T-helper 2 cell treated with Interferon-gamma antibody and Interleukin-4, amounts not matched to agents 5 μg/mL and 100 μg/mL, for 36 hours (primary cell): ENCODE measurements at places on chromosomes 1 and 21.

DNA sequence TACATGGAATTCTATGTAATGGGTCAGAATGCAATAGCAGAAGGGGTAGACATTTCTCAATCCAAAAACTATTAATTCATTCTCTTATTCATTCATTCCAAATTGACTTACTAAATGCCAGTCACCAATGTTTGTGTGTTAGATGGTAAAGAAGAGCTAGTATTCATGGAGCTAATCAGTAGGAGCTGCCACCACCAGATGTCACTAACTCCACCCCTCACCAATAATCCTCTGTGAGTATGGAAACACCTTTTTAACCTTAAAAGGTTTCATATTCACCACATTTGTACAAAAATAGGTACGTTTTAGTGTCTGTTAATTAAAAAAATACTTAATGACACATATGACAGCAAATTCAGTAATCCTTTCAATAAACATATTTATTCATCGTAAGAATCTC is 131.8 kb upstream of the PKN2 start:
- no peak for DNase-seq

DNA sequence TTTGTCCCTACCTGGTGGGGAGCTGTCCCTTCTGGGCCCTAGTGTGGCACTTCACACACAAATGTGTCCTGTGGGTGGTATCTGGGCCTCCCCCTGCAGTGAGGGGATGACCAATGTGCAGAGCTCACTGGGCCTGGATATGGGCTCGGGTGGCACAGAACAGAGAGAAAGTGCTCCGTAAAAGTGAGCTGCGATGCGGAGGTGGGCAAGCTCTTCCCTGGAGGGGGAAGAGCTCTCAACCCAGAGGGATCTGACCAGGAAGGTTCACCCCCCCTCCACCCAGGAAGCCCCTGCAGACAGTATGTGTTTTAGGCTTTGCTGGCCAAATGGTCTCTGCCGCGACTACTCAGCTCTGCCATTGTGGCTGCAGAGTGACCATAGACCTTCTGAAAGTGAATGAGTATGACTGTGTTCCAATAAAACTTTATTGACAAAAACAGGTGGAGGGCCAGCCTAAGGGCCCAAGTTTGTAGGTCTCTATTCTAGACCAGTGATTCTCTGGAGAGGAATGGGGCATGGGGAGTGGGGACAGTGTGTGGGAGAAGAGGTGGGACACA is 8.6 kb upstream of the ITGB2 start:
- no peak for DNase-seq

DNA sequence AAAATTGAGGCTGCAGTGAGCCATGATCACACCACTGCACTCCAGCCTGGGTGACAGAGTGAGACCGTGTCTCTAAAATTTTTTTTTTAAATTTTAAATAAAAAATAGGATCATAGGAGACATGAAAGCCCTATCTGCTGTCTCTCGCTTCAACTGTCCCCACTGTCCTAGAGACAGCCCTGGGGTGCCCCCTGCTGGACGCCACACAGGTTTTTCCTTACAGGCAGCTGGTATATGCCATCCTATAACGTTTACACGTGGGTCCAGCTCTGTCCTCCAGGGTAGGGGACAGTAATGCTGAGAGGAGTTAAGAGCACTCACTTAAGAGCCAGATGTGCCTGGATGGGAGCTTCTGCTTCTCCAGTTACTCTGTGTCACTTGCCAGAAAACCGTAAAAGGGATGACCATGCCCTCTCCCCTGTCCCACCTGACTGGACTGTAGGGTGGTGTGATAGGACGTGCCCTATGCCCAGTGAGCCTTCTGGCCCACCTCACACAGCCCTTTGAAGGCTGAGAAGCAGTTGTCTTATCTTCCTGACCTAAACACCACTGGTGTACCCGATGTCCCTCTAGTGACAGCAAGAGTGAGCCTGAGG is 8.5 kb downstream of the FBXO2 start:
- DNase-seq, result peak; percentile 67

GRCh38 chr1:69110851-69111250 is 456.9 kb upstream of the LRRC7 start:
- DNase-seq, result no peak

DNA sequence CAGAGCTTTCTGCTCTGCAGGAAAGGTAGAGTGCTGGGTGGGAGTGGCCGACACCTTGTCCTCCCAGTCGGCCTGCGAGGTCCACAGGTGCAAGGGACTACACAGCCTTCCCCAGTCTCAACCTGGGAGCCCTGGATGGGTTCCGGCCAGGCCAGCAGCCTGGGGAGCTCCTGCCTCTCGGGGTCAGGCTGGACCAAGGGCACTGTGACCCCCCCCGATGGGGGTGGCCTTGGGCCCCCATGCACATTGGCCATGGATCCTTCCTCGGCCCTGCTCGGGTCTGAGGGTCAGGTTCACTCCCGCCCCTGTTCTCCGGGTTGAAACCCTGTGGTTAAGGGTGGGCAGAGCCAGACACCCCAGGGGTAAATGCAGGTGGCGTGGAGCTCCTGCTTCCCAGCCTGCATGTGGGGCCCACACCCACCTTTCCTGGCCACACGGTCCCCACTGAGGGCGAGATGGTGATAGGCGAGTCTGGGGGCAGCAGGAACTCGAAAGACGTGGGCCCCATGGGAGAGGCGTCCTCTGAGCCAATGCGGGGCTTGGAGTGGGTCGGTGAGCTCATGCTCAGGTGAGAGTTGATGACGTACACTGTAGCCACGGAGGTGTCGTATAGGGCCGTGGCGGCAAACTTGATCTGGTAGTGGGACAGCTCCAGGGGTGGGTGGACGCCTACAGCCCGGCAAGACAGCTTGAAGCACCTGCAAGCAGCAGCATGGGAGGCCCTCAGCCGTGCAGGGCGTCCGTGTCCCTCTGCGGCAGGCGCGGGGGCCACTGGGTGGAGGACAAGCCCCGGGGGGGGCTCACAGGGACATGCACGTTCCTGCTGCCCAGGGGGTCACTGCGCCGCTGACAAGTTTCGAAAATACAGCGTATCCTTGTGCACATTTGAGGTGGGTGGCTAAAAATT is 10.8 kb upstream of the TMEM52 start:
- no peak for DNase-seq

DNA sequence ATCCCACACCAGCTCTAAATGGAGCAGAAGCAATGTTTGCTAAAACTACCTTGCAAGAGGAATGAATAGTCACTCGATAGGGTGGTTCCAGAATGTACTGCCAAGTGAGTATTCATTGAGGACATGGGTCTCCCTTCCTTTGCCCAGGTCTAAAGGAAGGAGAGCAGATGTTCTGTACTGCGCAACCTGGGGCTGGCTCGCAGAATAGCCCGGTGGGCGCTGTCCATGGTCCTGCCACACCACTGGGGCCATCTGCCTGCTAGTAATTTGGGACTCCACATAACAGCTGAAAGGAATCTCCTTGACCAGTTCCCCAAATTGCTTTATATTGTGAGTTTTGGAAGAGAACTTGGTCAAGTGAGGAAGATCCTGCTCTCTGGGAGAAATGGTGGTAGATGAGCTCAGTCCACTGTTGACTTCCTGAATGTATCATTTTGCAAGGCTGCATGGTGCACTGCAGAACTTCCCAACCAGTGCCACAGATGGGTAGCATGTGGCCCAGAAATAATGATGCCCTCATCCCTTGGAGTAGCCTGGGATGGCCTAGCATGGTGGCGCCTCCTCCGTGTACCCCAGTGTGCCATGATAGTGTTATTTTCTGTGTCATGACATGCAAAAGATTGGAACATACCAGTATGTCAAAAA is 5.7 kb downstream of the SLC6A17 start:
- peak; percentile 43 for DNase-seq

DNA sequence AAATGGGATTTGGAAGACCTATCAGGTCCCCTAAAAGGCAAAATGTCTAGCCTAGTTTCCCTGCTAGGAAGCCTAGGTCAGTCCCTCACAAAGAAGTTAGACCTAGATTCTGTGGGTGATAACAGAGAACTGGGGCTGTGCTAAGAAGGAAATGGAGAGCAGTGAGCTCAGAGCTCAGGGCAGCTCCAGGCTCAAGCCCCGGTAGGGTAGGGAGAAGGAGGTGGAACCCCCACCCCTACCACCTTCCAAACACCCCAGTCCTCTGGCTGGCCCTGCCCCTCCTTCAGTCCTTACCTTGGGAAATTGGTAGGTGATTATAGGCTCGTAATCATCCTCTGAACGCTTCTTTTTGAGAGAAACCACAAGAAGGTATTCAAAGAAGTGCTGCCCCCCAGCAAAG is 1.1 kb downstream of the DENND2D start:
- DNase-seq, result no peak

GRCh38 chr1:32948905-32949304 is 15.7 kb downstream of the RNF19B start:
- DNase-seq, result no peak

DNA sequence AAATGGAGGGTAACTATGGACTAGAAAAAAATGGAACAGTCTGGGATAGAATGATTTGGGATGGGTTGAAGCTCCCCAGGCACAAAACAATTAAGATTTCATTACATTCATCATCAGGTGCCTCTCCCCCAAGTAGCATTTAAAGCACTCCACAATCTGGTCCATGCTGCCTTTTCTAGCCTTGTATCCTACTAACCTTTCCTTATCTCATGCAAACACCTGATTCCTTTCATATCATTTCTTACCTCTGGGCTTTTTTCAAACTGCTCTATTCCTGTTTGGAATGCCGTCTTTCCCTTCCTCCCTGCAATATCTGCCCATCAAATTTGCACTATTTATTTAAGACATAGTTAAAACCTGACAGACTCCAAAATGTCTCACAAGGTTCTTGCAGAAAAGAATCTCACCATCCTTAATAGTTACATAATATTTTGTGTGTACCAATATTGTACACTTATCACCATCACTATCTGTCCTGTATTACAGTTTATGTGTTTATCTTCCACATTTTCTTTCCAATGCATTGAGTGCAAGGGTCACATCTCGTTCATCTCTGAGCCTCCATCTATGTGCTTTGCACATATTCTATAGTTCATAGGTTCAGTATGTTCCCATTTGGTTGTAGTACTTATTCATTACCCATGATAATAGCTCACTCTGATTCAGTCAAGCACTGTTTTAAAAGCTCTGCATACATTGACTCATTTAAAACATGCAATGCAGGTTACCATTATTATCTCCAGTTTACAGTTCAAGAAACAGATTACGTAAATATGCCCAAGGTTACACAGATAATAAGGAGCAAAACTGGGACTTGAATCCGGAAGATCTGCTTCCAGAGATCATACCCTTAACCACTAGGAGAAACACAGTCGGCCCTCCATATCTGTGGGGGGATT is 16.1 kb upstream of the SHCBP1L start:
- no peak for DNase-seq

DNA sequence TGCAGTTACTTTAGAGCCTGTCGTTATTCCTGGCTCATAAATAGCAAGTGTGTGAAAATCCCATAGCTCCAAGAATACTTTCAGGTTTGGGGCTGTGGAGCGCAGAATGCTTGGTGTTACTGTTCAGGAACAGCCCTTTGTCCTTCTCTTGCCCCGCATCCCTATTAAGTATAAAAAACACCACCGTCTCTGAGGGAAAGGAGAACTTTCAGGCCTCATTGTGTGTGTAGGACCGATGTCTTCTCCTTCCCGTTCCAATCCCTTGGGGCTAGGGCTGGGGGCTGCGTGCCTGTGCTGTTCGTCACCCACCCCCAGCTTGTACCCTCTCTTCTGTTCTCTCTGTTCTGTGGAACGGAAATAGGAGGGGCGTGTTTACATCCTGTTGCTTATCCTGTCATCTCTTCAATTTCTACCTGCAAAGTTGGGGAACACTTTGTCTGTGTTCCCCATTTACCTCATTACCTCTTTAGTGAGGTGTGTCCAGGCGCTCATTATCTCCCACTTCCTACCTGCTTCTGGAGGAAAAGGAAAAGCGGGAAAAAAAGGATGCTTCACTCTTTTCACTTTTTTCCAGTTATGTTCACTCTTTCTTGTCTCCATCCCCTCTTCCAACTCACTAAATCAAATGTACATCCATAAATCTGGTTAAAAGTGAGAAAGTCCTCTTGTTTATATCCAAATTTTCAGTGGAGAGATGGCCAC is 788 bp upstream of the TXNIP start:
- DNase-seq, result peak; percentile 53

DNA sequence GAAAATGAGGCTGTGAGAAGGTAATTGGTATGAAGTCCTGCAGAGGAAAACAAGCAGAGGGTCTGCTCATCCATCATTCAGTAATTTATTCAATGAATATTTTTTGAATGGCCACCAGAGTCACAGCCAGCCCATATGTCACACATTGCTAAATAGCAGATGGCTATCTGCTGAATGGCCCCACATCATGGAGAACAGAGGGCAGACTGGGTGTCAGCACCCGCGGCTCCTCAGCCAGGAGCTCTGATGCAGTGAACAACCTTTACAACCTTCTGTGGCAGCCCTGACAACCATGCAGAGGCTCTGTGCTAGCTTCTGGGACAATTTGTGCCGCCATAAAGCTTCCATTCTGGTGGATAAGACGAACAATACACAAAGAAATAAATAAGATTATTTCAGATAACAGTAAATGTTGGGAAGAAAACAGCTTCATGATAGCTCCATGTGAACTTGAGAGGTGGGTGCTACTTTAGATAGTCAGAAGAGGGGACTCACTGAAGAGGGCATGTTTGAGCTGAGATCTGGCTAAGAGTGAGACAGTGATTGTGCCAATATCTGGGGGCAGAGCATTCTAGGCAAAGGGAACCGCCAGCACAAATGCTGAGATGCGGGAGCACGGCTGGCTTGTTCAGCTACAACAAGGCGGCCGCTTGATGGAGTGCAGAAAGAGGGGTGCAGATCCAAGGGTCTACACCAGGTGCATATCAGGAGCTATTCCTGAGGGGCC is 2.8 kb upstream of the C1orf210 start:
- DNase-seq, result no peak

DNA sequence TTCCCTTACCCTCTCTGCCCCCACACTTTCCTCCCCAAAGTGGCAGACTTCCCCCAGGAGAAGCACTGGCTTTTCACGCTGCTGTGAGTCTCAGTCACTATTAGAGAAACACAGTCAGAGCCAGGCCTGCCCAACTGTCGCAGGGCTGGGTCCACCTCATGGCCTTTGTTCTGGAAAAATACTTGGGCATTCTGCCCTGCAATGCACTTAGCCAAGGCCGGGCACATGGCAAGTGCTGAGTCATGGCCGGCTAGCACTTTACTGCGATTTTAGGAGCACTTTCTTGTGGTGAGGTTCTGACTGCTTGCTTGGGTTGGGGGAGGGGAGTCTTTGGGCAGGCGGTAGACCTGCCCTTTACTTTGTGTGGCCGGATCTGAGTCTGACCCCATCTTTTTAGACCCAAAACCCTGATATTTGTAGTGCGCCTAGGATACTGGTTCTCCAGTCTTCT is 7.7 kb downstream of the EPHX1 start:
- DNase-seq, result no peak

- no peak for DNase-seq
These were observed 888 bp upstream of the COL18A1 start for GRCh38 chr21:45403825-45404729.

- DNase-seq, result no peak
These were observed 72.1 kb downstream of the DNM3 start for GRCh38 chr1:171913385-171913784.
